ENCODE measurements at places on chromosomes 16 and 17.

DNA sequence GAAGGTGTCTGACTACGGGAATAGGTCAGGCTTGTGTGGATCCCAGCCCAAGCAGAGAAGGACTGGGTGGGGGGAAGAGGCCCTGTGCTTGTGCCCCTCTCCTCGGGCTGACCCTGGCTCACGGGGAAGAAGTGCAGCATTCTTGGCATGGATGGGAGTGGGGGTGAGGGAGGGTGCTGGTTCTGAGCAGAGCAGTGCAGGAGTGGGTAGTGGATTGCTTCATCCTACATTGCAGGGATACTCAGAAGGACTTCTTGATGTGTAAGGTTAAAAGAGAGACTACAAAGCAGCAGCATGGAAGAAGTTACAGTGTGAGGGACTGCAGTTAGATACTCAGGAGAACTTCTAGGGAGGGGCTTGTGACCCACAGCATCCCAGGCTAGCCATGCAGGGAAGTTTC lies 2.1 kb downstream of the ARHGAP23 start:
- no peak for DNase-seq

DNA sequence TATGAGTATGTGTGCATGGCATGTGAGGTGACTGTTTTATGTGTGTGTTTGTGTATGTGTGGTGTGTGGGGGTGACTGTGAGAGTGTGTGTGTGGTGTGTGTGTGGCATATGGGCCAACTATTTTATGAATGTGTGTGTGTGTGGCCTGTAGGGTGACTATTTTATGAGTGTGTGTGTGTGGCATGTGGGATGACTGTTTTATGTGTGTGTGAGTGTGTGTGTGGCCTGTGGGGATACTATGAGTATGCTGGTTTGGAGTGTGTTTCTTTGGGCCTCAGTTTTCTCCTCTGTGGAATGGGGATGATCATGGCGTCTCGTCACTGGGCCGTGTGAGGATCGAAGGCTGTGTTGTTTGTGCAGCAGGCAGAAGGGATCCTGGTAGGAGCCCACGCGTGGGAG lies 152.1 kb upstream of the PLCG2 start:
- no peak for DNase-seq

GRCh38 chr16:49019081-49019633 lies 262.5 kb downstream of the CBLN1 start:
- peak; percentile 20 for DNase-seq

DNA sequence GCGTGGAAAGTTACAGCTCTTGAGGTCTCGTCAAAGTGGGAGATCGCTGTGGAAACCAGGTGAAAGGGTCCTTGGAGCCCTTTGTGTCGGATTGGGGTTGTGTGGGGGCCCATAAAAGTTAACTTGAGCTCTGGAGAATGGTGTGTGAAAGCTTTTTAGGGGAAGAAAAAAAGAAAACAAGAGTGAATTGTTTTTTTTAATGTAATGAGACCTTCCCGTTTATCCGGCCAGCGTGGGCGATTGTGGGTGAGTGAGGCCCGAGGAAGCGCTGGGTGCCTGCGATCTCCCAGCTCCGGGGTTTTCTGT lies 150.6 kb downstream of the MSI2 start:
- no peak for DNase-seq

GRCh38 chr17:2051061-2051932 lies 3.6 kb upstream of the HIC1 start:
- no peak for DNase-seq

DNA sequence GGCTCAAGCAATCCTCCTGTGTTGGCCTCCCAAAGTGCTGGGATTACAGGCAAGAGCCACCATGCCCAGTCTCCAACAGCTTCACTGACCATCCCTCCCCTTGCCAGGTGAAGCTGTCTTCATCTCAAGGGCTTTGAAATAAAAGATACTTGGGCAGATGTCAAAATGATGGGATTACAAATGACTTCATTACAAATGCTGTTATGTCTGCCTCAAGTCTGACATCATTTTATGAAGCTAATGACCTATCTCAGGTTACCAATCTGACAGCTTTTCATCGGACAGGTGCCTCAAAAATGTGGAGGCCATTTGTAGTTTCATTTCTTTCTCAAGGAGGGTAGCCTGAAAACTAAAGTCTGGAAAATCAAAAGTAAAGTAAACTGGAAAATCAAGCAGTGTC lies 323.7 kb upstream of the TBX2 start:
- no peak for DNase-seq

GRCh38 chr17:67110619-67111018 lies 66.3 kb downstream of the CACNG1 start:
- DNase-seq = no peak

- DNase-seq = no peak
Observed at GRCh38 chr17:16908273-16908672, 63.6 kb downstream of the TNFRSF13B start.

GRCh38 chr16:69660166-69660565 lies 66.2 kb downstream of the NQO1 start:
- no peak for DNase-seq

DNA sequence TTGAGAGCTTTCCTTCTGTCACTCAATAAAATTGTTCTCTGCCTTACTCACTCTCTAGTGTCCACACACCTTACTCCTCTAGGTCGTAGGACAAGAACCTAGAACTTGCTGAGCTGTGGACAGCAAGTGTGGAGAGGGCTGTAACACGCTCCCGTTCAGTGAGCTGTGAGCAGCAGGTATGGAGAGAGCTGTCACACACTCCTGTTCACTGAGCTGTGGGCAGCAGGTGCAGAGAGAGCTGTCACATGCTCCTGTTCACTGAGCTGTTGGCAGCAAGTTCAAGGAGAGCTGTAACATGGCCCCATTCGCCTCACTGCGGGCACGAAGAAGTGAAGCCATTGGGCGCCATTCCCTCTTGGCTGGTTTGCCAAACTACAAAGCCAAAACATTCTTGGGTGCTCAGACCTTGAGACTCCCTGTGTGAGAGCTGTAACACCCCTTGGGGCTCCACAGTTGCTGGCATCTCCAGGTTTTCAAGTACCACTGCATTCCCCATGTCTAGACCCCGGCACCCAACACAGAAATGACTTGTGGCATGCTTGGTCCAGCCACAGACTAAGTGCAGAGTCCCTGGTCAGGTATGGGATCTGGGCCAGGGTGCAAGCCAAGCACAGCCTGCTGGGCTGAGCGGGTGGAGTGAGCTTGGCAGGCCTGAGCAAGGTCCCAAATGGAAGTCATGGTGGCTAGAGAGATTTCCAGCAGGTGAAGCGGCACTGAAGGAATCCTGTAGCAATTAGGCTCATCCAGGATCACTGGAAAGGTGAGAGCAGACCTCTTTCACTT lies 608.0 kb upstream of the CDH8 start:
- no peak for DNase-seq

DNA sequence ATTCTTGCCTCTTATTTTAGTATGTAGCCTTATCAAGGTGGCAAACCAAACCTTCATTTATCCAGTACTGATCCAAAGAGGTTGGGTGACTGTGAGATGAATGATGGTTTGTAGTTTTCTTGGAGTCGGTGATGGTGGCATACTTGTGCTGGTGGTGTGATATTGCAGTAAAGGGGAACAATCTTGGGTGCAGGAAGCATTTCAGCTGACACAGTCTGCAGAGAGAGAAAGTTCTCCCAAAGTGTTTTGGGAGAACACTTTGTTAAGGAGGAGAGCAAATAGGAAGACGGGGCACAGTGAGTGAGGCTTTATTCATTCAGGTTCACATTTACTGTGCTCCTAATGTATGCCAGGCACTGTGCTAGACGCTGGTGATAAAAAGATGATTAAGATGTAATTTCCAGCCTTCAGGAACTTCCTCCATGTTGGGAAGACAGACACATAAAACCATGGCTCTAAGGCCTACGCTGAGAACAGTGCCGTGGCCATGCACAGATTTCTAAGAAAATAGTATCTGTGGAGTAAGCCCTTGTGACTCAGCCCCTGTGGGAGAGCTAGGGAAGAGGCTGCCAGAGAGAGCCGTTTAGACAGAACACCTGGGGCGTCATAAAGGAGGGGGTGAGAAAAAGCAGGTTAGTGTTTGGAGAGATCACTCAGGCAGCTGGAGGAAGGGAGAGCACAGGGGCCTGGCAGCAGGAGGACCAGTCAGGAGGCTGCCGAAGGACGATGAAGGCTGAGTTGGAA lies 13.8 kb downstream of the HEATR3 start:
- DNase-seq = no peak

- DNase-seq = no peak
Observed at GRCh38 chr17:79943347-79944241, 92.1 kb downstream of the TBC1D16 start.

- no peak for DNase-seq
Observed at GRCh38 chr17:82893779-82894178, 54.0 kb upstream of the ZNF750 start.

DNA sequence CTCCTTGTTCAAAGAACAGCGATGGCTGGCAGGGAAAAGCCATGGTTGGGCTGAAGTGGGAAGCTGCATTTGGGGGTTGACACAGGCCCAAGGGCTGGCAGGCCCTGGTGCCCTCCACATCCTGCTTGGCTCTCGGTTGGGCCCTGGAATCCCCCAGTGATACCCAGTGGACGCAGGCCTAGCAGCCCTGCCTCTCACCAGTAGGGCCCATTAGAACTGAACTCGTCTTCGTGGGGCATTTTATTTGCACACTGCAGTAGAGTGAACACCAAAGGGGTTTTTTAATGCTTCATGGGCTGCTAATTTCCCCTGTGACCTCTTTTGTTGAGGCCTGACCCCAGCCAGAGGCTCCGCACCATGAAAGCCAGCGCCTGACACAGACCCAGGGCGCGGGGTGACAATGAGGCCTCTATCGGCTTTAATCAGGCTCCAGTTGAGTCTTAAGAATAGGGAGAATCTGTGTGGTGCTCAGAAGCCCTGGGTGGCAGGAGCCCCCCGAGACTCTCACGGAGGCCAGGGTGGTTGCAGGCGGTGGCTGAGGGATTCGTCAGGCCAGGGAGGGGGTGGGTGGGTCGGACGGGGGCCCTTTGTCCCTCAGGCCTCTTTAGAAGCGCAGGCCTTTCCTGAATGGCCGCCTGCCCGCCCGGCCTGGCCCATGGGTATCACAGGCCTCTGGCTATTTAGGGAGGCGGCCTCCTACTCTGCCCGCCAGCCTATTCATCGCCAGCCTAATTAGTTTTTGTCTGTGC lies 199.3 kb downstream of the NTN1 start:
- DNase-seq = no peak

DNA sequence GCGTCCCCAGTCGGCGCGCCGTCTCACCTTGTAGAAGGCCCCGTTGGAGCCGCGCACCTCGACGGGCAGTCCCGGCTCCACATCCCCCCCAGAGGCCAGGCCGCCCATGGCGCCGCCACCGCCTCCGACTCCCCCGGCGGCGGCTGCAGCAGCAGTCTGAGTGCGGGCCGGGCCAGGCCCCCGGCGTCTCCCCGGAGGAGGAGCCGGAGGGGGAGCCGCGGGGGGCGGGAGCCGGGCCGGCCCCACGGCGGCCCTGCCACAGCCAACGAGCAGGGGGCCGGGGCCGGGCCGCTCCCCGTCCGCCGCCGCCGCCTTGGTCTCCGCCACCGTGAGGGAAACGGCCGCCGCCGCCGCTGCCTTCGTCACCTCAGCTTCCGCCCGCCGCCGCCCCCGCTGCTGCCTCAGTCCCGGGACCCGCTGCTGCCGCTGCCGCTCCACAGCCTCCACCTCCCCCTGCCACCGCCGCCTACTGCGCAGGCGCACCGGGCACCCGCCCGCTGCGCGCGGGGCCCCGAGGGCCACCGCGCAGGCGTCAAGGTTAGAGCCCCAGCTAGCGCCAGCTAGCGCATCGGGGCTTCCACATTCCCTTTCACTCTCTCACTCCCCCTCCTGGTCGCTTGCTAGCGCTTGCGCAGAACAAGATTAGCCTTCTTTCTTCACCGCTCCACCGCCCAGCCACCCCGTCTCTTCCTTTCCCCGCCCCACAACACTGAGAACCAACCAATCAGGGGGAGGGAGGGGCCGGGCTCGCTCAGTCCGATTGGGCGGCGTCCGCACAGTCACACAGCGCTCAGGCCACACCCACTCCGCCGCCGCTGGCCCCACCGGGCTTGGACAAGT lies at the start of gene FXR2:
TSS of gene FXR2 (minus strand) at position 473 of the 840 bp plus-strand sequence. CDS start at position 108, 365 bp downstream.
- DNase-seq = peak; percentile 100

DNA sequence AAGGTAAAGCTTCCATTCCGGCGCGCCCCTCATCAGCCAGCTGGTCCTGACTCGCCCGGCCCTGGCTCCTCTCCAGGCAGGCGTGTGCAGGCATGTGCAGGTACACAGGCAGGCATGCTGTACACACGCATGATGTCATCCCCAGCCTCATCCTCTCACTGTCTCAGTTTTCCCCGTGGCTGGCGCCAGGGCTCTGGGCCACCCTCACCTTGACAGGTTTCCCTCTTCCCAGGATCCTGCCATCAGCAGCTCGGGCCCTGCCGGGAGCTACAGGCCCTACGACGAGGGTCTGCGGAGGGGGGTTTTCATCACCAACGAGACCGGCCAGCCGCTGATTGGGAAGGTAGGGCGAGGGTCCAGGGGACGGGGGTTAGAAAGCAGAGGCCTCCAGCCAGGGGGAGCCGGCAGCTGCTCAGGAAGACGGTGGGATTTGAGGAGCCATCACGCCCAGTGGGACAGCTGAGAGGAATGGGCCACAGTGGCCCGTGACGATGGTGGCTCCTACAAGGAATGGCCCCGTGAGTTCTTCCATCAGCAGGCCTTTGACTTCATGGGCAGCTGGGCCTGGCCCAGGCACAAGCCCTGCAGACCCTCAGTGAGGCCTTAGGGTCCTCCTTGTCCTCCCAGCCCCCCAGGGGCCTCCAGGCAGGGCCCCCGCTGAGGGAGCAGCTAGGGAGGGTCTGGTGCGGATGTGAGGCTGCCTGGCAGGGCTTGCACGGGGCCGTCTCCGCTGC lies 8.5 kb downstream of the GAA start:
- DNase-seq = no peak

- no peak for DNase-seq
Observed at GRCh38 chr16:81553080-81553813, 108.6 kb downstream of the CMIP start.

GRCh38 chr17:58615768-58616659 lies 75.8 kb downstream of the TEX14 start:
- DNase-seq = no peak

GRCh38 chr16:2592786-2593185 lies 55.0 kb downstream of the PDPK1 start:
- DNase-seq = no peak

GRCh38 chr17:51486091-51486490 lies 225.7 kb downstream of the UTP18 start:
- no peak for DNase-seq

GRCh38 chr17:14304222-14304772 lies 3.4 kb downstream of the HS3ST3B1 start:
- no peak for DNase-seq

- no peak for DNase-seq
Observed at GRCh38 chr16:84929421-84930297, 81.7 kb downstream of the ZDHHC7 start.

GRCh38 chr17:75763613-75764416 lies 1.2 kb downstream of the GALK1 start:
- no peak for DNase-seq

DNA sequence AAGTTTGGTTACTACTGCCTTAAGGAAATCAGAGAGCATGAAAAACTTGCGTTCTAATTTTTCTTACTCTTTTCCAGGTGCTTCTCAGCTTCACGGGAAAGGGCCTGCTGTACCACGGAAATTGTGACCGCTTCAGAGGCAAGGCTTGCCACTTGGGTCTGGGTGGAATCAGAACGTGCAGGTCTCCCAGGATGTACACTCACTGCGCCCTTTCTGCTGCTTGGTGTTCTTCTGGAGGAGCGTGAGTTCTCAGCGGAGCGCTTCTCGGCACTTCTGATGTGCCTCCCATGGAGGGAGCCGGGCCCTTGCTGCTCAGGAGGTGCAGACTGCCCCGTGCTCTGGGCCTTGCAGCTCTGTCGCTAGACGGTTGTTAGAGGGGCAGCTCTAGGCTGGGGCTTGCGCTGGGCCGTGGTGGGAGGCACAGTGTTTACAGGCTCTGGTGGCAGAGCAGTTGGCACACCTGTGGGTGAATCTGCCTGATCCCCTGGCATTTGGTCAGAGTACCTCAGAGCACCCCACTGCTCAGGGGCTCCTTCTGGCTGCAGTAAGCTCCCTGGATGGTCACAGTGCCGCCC lies 32.8 kb downstream of the UBN1 start:
- no peak for DNase-seq
